ENCODE measurements at places on chromosomes 3 and 15.

GRCh38 chr3:143276592-143276991 lies 157.0 kb downstream of the CHST2 start:
- DNase-seq: no peak

DNA sequence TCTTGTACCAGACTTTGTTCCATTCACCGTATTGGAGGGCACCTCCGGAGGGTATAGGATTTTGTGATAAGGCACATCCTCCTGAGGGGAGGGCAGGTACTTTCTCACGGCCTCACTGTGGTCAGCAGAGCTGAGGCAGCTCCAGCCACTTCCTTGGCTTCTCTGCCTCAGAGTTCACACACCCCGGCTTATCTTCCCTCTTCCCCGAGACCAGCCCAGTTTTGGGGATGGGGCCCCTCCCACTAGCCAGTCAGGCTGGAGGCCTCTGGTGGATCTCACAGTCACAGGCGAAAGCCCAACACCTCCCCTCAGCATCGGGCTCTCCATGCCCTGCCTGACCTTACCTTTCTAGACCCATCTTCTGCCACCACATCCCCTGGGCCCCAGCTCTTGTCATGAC lies 316.2 kb upstream of the CTDSPL start:
- no peak for DNase-seq

DNA sequence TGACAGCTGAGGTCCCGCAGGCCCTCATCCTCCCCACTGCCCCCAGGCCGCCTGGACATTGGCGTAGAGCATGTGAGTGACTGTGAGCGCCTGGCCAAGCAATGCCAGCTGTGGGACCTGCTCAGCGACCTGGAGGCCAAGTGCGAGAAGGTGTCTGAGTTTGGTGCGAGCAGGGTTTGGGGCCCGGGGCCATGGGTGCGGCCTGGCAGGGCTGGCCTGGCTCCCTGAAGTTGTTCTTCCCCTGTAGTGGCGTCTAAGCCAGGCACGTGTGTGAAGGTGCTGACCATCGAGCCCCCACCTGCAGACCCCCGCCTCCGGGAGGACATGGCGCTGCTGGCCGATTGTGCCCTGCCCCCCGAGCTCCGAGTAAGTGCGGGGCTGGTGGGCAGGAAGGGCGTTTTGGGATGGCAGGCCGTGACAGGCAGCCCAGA lies 4.2 kb downstream of the ABTB1 start:
- peak; percentile 41 for DNase-seq

GRCh38 chr15:33113666-33114373 lies 80.7 kb downstream of the FMN1 start:
- no peak for DNase-seq

DNA sequence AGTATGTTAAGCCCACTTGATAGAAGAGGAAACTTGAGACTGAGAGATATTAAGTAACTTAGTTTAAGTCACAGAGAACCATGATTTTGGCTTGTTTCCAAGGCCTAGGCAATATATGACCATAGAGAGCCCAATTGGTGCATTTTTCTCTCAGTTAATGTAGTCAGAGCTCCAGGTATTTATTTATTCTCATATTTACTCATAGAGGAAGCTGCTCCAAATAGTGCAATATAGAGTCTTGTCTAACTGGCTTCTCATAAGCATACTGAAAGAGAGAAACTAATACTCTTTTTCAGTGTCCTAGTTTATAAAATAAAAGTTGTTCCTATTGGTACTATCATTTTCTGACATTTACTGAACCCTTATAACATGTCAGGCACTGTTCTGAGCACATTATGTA lies 15.2 kb downstream of the TRNT1 start:
- no peak for DNase-seq

DNA sequence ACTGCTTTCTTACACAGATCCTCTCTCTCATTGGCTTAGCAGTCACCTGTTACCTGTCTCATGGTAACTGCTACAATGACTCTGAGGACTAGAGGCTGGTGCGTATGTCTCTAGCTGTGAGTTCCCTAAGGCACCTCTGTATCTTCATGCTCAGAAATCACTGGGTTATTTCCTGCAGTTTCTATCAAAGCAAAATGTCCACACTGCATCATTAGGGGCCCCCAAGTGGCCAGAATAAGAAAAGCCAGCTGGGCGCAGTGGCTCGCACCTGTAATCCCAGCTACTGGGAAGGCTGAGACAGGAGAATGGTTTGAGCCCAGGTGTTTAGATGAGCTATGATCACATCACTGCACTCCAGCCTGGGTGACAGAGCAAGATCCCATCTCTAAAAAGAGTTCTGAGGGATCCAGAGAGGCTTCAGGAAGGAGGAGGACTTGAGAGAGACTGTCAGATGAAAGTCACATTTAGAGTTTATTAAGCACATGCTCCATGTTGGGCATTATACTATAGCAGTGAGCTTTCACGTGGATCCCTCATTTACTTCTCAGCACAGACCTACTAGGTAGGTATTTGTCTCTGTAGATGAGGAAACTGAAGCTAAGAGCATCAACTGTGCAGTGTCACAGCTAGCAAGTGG lies 2.3 kb upstream of the VPS18 start:
- DNase-seq: no peak

GRCh38 chr3:161273589-161274218 lies 52.6 kb downstream of the NMD3 start:
- DNase-seq: no peak

DNA sequence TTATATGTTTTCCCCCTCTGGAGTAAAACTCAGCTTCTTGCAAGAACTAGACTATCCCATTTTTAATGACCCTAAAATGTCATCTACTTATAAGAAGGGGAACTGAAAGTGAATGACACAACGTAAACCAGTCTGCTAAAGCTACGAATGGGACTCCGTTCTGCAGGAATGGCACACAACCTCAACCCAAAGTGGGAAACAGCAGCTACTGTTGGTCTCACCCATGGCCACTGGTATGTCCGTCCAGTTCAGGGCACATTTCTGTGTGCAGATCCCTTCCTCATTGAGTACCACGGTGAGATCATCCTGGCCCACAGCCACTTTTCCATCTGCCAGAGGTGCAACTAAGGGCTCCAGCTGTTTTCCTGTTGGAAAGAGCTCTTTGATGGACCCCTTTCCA lies 23.8 kb downstream of the VPS39 start:
- DNase-seq: no peak

DNA sequence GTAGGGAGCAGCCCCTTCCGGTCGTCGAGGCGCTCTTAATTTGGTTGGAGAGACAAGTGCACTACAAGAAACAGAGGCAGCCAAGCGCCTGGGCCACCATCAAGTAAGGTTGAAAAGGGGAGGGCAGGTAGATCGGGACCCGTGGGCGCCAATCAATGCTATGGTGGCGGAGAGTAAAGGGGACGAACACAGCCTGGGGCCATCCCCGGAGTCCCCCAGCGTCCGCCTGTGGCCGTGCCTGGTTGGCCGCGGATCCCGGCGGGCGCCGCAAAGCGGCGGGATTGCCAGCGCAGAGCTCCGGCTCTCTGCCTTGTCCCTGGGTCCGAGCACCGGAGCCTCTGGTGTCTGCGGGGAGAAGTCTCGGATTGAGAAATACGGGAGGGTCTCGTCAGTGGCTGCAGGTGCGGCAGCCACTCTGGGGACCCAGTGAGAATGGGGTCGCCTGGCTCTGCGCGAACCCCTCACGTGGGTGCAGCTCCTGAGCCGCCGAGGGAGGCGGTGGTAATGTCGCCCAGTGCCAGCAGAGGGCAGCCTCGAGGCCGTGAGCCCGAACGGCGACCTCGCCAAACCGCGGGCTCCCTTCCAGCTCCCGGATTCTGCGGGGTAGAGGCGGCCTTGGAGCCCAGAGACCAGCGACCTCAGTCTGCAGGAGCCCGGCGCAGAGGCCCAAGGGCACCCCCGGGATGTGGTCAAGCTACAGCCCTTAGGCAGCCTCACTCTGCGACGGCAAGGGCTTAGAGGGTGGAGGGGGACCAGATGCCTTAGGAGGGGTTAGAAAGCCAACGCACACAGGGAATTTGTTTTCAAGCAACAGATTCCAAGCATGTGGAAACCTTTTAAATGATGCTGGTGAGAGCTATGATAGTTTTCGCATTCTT lies 10.8 kb downstream of the FOXL2 start:
- DNase-seq: peak; percentile 68
